ENCODE measurements at places on chromosomes 5 and 9.

DNA sequence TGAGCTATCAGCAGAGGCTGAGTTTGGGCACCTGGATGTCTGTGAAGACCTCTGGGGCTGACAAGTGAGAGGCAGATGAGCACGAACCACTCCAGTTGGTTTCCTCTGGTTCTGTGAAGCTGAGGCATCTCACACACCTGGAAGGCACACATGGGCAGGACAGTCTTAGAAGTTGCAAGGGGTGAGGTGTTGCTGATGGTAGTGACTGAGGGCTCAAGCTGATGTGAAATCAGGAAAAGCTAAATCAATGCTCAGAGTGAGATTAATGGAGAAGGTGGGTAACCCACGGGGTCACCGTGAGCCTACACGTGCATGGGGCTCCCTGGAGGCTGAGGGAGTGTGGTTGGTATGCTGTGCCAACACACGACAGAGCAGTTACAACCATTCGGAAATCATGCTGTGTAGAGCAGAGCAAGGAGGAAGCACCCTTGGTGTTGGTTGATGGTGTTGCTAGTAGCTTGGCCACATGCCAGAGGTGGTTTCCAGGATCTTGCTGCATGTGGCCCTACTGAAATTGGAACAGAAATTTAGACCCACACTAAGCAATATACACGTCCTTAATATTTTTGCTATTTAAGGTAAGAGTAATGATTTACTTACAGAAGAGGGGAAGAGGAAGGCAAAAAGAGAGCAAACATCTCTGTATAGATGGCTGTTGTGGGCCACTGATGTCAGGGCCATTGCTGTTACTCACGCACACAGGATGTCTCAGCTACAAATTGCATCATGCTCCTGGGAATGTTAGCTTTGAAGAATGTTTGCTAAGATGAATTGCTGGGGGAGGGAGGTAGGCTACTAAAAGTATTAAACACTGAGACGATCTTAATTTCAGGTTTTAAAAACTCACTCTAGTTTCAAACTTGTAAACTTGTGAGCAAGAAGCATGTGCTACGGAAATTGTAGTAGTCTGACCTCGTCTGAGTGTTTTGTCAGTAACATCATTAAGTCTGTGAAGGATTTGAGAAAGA is 170.5 kb downstream of the ARHGEF28 start:
- DNase-seq, result peak; percentile 49

GRCh38 chr9:134619983-134620661 is 21.5 kb upstream of the COL5A1 start:
- no peak for DNase-seq

GRCh38 chr5:115842952-115843351 is 1.2 kb downstream of the AP3S1 start:
- DNase-seq, result no peak

DNA sequence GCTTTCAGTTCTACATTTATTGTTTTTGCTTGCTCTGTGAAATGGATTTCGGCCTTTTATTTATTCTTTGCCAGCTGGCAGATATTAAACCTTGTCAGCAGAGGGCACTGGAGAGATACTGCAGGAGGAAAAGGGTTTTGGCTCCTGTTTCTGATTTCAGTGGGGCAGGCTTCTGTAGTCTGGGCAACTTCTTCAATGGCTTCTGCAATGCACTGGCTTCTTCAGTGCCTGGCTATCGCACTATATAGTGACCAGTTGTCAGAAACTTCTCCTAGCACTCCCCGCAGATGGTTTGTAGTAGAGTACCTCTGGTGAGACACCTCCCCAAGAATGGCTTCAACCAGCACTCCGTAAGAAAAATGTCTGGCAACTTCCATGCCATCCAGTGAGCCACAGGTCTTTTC is 3.2 kb upstream of the NFX1 start:
- DNase-seq, result peak; percentile 58

DNA sequence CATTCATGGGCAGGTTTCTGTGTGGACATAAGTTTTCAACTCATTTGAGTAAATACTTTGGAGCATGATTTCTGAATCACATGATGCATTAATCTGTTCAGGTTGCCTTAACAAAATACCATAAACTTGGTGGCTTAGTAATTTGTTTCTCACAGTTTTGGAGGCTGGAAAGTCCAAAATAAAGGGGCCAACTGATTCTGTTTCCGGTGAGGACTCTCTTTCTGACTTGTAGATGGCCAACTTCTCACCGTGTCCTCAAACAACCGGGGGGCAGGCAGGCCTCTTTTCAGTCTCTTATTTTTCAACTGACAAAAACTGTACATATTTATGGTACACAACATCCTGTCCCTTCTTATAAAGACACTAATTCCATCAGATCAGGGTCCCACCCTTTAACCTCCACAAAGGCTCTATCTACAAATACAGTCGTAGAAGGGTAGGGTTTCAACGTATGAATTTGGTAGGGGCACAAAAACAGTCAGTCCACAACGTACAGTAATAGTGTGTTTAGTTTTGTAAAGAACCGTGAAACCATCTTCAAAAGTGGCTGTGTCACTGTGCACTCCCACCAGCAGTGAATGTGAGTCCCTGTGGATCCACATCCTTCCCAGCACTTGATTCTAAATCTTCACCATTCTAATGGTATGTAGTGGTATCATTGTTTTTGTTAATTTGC is 37.2 kb downstream of the MLLT3 start:
- no peak for DNase-seq

GRCh38 chr9:116288658-116289057 is 135.1 kb downstream of the PAPPA start:
- no peak for DNase-seq

DNA sequence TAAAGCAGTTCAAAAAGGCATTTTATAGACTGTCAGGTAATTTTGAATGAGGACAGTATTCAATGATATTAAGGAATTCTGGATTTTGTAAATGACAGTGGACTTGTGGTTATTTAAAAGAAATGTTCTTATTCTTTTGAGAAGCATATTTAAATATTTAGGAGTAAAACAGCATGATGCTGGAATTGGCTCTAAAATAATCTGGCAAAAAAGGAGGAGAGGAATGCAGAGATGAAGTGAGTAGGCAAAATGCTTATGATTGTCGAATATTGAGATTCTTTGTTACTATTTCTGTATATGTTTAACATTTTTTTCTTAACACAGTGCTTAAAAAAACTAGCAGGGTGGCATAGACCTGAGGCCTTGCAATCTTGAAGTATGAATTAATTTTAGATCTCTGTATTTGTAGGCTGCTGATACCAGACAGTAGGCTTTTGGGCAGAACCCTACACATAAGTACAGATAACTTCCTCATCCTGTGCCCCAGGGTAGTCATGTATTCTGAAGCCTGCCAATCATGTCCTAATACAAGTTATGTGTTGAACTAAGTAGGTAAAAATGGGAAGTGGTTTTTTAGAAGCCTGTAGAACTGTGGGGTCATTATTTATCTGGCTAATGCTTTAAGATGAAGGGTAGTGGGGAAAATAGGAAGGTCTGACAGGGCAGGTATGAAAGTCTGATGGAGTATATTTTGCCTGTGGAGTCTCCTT is 9.4 kb downstream of the CD180 start:
- no peak for DNase-seq

- DNase-seq, result no peak
These were observed 276.8 kb upstream of the RORB start for GRCh38 chr9:74220327-74220726.

- no peak for DNase-seq
These were observed 186.2 kb downstream of the DCP2 start for GRCh38 chr5:113162770-113163169.

DNA sequence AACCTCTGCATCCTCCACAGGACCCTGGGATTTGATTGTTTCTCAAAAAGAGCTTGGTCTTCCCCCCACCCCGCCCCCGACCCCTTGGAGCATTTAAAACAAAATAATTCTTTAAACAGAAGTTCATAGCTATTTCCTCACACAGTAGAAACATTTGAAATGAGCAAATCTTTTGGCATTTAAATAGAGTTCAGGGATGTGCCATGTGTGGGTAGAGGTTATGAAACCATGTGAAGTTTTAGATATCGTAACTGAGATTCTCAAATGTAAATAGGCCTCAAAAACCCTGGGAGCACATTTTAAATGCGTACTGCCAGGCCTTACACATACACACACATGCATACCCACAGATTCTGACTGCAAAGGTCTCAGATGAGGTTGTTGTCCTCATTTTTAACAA is 66.5 kb downstream of the EPB41L4B start:
- DNase-seq, result no peak

- DNase-seq, result no peak
These were observed 79.9 kb upstream of the FBXL17 start for GRCh38 chr5:108461628-108462367.

- DNase-seq, result no peak
These were observed 131.5 kb upstream of the GRHPR start for GRCh38 chr9:37290940-37291485.

- no peak for DNase-seq
These were observed 102.2 kb upstream of the SLCO6A1 start for GRCh38 chr5:102600964-102601363.

GRCh38 chr5:60687927-60688720 is 11.8 kb downstream of the DEPDC1B start:
- DNase-seq, result peak; percentile 8

DNA sequence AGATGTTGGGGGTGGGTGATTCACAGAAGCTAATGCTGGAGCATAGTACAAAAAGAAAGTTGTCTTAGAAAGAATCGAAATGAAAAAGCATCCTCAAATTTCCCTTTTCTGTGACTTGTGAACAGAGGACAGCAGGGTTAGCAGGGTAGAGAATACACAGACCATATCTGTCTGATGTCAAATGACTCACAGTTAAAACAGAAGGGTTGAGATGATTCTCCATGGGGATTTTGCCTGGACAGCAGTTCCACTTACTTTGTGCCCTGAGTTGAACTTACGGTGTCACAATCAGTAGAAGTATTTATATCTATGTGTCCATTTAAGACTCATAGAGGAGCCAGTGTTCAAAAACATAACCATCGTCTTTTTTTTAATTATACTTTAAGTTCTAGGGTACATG is 801.6 kb downstream of the KCTD16 start:
- DNase-seq, result no peak

- no peak for DNase-seq
These were observed 39.0 kb downstream of the STK10 start for GRCh38 chr5:172149073-172149472.

DNA sequence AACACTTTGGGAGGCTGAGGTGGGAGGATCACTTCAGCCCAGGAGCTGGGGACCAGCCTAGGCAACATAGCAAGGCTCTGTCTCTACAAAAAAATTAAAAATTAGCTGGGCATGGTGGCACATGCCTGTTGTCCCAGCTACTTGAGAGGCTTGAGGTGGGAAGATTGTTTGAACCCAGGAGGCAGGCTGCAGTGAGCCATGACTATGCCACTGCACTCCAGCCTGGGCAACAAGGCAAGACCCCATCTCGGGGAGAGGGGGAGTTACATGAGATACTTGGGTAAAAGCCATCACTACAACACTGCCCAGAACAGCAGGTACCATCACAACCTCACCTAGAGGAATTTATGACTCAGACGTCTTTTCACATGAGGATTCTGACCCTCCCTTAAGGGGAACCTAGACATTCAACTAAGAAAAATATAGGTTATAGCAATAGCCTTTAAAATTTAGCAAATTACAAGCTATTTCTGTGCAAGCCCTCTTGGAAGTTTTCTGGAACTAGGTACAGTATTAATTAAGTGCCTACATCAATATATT is 143.5 kb downstream of the NFIB start:
- no peak for DNase-seq

GRCh38 chr5:90680921-90681563 is 122.4 kb downstream of the ADGRV1 start:
- DNase-seq, result no peak

- no peak for DNase-seq
These were observed 527.8 kb upstream of the ZNF608 start for GRCh38 chr5:125274211-125274610.

GRCh38 chr9:6842584-6842947 is 84.8 kb downstream of the KDM4C start:
- DNase-seq, result no peak

DNA sequence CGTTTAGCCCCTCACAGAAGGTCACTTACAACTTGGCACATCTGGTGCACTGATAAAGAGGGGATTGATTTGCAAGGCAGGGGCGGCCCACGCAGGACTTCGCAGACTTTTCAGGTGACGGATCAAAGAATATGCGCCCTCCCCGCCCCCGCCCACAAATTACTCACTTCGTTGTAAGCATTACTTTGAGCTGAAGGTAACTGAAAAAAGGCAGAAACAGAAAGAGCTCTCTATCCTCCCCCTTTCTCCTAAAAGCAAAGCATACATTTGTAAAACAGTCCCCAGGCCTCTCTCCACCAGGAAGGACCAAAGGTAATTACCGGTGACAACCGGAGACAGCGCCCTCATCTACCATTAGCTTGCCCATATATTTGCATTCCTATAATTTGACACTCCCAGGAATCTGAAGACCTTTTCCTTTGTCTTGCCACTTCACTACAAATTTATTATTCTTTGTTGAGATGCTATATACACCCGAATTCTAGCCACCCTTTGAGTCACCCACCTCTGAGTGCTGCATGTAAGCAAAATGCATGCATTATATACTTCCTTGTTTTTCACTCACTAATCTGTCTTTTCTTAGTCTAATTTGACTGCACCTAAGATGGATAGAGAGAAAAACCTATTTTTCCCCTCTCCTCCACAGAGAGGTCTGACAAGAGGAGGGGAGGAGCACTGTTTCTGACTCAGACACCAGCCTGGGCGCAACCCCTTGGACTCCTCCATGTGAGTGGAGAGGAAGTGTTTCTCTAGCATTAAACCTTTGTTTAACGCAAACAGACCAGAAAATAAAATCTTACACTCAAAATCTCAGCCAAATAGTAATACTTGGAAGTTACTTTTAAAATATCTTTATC is 74.7 kb upstream of the SPIN1 start:
- DNase-seq, result peak; percentile 87

- DNase-seq, result no peak
These were observed 128.4 kb downstream of the TTC39B start for GRCh38 chr9:15178631-15179030.

DNA sequence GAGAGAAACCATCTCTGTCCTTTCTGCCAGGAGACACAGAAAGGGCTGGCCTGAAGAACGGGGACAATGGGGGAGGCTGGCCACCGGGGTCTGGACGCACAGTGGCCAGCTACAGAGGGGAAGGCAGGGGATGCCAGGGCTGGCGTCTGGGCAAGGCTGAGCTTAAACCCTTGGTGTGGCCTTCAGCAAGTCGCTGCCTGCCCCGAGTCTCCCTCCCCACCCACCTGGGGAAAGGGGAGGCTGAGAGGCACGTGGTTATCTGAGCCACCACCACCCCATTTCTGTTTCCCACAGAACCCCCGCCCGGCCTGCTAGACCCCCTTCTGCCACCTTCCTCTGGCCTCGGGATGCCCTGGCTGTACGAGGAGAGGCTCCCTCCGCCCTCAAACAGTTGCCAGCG is 115.3 kb downstream of the VAV2 start:
- DNase-seq, result no peak

- no peak for DNase-seq
These were observed 360.1 kb downstream of the MAN2A1 start for GRCh38 chr5:110049816-110050215.

DNA sequence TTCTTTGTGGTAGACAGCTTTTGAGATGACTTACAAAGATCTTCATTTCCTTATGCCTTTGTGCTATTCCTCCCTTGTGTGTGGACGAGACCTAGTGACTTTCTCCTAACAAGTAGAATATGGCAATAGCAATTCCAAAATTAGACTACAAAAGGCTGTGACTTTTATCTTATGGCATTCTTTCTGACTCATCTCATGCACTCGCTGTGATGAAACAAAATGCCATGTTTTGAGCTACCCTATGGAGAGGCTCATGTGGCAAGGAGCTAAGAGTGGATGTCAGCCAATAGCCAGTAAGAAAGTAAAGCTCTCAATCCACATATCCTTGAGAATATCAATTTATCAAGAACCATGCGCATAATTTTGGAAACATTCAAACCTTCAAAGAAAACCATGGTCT is 380.5 kb upstream of the SMC2 start:
- DNase-seq, result no peak

Data from activated CD8-positive, alpha-beta T cell treated with anti-CD3 and anti-CD28 coated beads for 36 hours (primary cell).